ENCODE measurements at places on chromosomes 3 and 15.

- no peak for DNase-seq
Measured at GRCh38 chr15:58344213-58345070, 87.3 kb upstream of the LIPC start.

DNA sequence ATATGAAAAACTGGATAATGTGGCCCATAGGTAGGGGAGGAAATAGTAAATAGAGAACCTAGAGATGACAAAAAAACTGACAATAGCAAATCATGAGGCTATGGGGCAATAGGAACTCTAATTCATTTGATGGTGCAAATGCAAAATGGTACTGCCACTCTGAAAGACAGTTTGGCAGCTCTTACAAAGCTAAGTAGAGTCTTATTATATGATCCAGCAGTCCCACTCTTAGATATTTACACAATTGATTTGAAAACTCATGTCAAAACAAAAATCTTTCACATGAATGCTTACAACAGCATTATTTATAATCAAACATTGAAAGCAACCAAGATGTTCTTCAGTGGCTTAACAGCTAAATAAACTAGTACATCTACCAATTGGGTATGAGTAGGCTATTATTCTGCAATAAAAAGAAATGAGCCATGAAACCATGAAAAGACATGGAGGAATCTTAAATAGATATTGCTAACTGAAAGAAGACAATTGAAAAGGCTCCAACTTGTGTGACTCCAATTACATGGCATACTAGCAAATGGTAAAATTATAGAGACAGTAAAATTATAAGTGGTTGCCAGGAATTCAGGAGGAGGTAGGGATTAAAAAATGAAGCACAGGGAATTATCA is 321.8 kb upstream of the STAC start:
- DNase-seq = no peak

DNA sequence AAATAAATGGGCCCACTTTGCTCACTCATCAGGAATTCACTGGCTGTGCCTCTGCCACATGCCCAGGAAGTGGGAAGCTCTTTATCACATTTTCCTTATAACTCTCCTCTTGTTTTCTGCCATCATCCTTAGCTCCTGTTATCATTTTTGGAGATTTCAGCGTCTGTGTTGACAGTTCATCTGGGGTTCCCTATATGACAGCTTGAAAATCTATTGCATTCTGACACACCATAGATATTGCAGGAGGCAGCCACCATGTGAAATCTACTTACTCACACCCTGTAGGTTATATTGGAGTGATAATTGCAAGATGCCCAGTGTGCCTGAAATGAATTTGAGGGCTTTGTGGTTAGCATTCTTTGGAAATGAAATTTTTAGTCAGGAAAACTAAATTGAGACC is 132.9 kb downstream of the RYR3 start:
- no peak for DNase-seq

GRCh38 chr15:48032911-48033310 is 87.9 kb upstream of the SLC24A5 start:
- no peak for DNase-seq

DNA sequence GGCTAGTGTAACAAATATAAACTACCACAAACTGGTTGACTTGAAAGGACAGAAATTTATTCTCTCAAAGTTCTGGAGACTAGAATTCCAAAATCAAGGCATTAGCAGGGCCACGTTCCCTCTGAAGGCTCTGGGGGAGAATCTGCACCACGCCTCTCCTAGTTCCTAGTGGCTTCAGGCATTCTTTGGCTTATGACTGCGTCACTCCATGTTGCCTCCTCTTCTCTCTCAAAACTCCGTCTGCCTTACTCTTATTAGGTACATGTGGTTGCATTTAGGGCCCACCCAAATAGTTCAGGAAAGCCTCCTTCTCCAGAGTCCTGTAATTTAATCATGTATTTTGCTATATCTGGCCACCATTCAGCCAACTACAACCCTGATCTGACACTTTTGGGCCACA is 174.8 kb downstream of the PEX5L start:
- no peak for DNase-seq

DNA sequence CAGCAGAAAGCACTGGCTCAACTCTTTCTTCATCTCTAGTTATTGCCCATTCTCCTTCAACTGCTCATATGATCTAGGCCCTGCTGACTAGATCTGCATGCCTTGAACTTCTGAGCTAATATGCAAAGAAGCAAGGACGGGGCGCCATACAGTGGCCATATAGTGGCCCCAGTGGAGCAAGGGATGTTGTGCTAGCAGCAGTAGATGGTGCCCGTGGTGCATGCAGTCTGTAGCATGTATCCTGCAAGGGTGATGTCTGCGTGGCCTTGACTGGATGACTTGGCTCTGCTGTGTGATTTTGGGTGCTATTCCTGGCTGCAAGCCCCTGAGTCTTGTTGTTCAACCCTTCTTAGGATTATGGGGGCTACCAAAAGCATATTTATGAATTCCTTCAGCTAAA is 12.2 kb upstream of the NMD3 start:
- DNase-seq = no peak

All from stimulated activated CD4-positive, alpha-beta T cell treated with anti-CD3 and anti-CD28 coated beads, Interleukin-1b, Interleukin-23, amount 100 ng/mL, for 24 hours (primary cell).